Mucosa of descending colon (tissue), 3 donors: ENCODE measurements at places on chromosomes 2 and 18. TPM values are rescaled to one million over a fixed set of nuclear protein-coding genes. Genes with fewer than 3 reads are reported as not detected.

ALPI gene
- 24.6 TPM for total RNA-seq

ARHGAP15 gene
- total RNA-seq = 5.3 TPM

TCF23 gene
- total RNA-seq = not detected

SAG gene
- not detected for total RNA-seq

CLIP4 gene
- total RNA-seq = 48.1 TPM

SGO2 gene
- 3.3 TPM for total RNA-seq

WDFY1 gene
- 66.7 TPM for total RNA-seq

MERTK gene
- 9.3 TPM for total RNA-seq

APCDD1 gene
- 15.2 TPM for total RNA-seq

LRP1B gene
- total RNA-seq = 0.12 TPM

GPR75 gene
- total RNA-seq = 1.3 TPM

LINC00305 gene
- not detected for total RNA-seq

OTOS gene
- not detected for total RNA-seq

HOXD9 gene
- total RNA-seq = 2.2 TPM

ABCG5 gene
- not detected for total RNA-seq

FBLN7 gene
- 0.72 TPM for total RNA-seq

TMEM200C gene
- 2.1 TPM for total RNA-seq
